ENCODE measurements at places on chromosomes 3 and 15.

DNA sequence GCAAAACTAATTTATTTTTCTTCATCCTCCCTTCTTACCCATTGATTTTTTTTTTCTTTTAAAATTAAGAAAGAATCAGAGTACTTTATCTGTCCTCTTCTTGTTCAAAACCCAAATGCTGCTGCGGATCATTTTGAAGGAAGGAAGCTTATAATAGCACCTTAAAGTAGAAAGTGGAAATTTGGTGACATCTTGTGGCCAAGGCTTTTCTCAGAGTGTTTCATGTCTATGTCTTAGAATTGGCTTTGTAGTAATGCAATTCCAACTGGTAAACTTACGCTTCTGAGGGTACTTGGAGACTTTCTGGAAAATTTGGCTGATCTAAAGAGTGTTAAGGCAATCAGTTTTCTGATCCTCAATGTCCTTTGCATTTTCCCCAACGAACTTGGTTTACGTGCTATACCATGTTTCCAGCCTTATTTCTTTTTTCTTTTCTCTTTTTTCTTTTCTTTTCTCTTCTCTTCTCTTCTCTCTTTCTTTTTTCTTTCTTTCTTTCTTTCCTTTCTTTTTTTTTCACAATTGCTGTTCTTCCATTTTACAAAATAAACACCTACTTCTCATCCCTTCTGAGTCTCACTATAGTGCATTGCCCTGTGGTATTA is 30.7 kb downstream of the C3orf38 start:
- peak; percentile 17 for DNase-seq

GRCh38 chr3:18223974-18224373 is 201.2 kb downstream of the SATB1 start:
- DNase-seq: no peak

DNA sequence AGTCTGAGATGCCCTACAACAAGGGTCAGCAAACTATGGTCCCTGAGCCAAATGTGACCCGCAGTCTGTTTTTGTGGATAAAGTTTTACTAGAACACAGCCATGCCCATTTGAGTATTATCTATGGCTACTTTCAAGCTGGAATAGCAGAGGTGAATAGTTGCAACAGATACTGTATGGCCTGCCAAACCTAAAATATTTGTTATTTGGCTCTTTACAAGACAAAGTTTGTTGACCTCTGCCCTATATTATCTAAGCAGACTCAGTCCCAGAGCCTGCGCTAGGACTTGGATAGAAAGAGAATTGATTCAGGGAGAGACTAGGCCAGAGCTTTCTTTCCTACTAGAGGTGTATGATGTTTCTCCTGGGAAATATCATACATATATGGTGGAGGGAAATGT is 81.7 kb upstream of the NMNAT3 start:
- DNase-seq: no peak

- DNase-seq: no peak
Observed at GRCh38 chr3:121957674-121958415, 63.6 kb downstream of the SLC15A2 start.

- DNase-seq: no peak
Observed at GRCh38 chr3:131840156-131840797, 194.5 kb downstream of the CPNE4 start.

DNA sequence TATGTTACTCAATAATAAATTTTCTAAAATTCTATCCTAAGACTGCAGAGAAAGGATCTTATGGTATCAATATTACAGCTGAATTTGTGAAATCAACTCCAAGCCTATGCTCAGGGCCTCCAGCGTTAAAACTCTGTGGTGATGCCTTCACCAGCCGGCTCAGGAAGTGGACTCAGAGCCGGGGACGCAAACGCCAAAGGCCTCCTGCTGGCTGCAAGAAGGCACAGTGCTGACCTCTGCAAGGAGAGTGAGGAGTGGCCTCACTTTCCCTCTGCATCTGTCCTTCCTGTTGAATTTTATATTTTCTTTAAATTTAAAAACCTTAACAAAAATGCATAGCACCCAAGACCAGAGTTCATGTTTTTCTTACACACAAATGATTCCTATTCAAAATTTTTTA is 48.5 kb downstream of the HERC2 start:
- no peak for DNase-seq

GRCh38 chr3:48140336-48140757 is 47.9 kb downstream of the CDC25A start:
- DNase-seq: no peak

GRCh38 chr15:49751751-49752150 is 130.9 kb downstream of the DTWD1 start:
- DNase-seq: no peak

DNA sequence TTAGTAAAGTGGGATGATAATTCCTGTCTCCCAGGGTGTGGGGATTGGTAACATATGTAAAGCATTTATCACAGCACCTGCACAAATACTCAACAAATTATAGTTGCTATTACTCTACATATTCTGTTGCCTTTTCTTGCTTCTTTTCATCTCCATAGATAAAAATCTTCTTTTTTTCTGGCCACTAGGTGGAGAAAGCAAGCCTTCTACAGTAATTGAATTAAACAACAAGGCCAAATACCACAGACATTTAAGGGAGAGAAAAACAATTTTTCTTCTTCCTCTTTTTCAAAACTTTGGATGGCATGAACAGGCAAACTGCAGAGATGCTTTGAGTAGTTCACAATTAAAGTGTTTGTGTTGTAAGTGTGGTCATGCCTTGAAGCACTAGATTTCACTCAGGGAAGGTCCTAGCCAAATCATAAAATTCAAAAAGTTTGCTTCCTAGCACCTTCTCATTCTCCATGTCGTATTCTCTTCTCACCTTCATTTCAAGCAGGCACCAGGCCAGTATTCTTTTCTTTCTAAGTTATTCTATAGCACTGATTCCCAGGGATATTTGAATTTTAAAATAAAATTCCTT is 493.4 kb upstream of the TGFBR2 start:
- peak; percentile 73 for DNase-seq

GRCh38 chr3:76138921-76139320 is 353.6 kb upstream of the ZNF717 start:
- DNase-seq: no peak

DNA sequence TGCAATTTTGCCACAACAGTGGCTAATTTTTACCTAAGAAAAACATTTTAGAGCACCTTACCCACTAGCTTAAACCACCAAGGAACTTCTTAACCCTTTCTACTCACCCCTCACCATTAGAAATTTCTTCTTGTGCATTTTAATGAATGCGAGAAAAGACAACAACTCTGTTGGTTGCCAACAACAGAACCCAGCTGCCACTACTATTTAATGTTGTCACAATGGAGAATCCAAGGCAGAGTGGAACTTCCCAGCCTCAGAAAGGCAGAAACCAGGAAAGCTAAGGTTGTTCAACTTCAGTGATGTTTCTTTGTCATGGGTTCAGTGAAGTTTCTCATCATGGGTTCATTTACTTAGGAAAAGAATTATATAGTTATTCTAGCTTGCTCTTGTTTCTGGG is 325.2 kb upstream of the ARL6 start:
- DNase-seq: no peak

- no peak for DNase-seq
Observed at GRCh38 chr15:64691896-64692565, 83.4 kb downstream of the RBPMS2 start.

- DNase-seq: no peak
Observed at GRCh38 chr3:148420242-148420641, 277.5 kb upstream of the AGTR1 start.

GRCh38 chr3:193853511-193854219 is 260.7 kb downstream of the OPA1 start:
- no peak for DNase-seq

DNA sequence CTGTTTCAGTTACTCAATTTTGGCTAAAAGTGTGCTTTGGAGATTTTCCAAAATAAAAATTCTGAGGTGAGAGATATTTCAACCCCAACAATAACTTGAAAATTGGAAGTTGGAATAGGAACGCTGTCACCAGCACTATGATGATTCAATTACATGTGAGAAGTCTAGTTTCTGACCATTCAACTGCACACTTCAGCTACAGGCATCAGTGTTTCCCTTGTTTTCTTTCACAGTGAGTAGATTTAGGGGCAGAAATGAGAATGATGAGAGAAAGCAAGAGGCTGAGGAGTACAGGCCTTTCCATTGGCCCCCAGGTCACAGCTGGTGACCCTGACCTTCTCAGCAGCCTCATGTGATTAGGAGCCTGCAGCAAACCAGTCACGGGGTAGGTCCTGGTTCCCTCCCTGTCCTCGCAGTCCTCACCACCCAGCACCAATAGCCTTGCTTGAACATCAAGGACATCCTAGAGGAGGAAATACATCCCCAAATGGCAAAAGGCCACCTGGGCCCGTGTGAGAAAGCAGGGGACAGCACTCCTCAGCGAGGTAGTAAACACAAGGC is 10.0 kb upstream of the FILIP1L start:
- DNase-seq: no peak

DNA sequence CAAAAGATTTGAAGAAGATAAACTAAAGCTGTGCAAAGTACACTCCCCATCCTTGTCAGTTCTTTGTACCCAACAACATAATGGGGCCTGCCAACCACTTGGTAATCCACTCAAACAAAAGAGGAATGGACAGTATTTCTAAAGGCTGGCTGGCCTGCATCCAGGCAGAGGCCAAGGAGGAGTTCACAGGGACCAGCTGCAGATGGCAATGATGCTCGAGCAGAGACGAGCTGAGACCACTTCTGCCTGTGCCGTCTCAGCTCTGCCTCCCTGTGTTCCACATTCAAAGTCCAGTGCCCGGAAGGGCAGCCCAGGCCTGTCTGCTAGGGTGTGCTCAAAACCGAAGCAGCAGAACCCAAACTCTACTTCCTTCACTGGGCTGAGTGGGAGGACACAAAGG is 14.3 kb downstream of the CXCR6 start:
- DNase-seq: no peak

GRCh38 chr3:13792512-13793371 is 87.1 kb downstream of the WNT7A start:
- DNase-seq: no peak

DNA sequence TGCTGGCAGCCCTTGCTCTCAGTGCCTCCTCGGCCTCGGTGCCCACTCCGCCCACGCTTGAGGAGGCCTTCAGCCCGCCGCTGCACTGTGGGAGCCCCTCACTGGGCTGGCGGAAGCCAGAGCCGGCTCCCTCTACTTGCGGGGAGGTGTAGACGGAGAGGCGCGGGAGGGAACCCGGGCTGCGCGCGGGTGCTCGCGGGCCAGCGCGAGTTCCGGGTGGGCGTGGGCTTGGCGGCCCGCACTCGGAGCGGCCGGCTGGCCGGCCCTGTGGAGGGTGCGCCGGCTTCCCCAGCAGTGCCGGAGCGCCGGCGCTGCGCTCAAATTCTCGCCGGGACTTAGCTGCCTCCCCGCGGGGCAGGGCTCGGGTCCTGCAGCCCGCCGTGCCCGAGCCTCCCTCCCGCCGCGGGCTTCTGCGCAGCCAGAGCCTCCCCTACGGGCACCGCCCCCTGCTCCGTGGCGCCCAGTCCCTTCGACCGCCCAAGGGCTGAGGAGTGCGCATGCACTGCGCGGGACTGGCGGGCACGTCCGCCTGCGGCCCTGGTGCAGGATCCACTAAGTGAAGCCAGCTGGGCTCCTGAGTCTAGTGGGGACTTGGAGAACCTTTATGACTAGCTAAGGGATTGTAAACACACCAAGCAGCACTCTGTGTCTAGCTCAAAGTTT is 231.5 kb downstream of the EFHB start:
- peak; percentile 57 for DNase-seq

DNA sequence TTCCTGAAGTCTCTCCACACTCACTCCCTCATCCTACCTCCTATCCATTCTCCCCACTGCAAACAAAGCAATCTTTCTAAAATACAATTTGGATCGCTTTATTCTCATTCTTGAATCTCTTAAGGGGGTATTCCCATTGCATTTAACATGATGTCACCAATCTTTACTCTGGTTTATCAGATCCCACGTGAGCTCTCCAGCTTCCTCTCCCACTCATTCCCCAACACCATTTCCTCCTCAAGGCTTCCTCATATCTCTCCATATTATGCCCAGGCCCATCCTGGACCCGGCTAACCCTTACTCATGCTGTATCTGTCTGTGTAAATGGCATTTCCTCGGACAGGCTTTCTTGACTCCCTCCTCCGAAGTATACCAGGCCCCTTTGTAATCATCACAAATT is 165.0 kb downstream of the CD47 start:
- no peak for DNase-seq

DNA sequence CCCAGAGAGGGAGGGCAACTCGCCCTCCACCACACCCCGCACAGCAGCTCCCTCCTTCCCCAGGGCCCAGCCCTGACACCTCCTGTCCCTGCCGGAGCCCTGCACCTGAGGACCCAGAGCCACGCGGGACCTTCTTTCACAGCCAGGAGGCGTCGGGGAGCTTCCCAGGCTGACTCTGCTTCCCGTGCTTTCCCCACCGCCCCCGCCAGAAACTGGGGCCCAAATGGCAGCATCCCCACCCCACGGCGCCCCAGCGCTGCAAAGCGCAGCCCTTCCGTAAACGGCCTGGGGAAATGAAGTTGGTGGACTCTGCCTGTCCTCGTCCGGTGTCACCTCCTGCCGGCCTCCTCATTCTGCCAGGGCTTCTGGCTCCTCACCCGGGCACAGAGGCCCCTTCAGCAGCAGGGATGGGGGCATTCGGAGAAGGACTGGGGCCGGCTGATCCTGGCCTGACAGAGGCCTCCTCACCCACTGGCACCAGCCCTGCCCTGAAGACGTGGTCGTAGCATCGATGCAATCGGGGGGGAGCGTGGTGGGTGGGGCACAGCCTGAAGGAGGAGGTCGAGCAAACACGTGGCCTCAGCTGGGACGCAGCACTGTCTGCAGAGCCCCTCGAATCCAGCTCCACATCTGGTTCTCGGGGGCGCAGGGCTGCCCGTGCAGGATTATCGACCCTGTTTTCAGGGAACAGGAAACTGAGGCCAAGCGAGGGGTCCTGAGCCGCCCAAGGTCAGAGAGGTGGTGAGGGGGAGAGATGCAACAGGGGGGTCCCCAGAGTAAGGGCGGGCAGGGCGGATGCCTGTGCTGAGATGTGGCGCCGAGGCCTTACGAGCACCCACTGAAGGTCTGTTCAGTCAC is 235.4 kb downstream of the XXYLT1 start:
- no peak for DNase-seq
